ENCODE measurements at places on chromosomes 12 and 14.

- no peak for DNase-seq
These were observed 17.6 kb downstream of the PNP start for GRCh38 chr14:20486684-20487395.

DNA sequence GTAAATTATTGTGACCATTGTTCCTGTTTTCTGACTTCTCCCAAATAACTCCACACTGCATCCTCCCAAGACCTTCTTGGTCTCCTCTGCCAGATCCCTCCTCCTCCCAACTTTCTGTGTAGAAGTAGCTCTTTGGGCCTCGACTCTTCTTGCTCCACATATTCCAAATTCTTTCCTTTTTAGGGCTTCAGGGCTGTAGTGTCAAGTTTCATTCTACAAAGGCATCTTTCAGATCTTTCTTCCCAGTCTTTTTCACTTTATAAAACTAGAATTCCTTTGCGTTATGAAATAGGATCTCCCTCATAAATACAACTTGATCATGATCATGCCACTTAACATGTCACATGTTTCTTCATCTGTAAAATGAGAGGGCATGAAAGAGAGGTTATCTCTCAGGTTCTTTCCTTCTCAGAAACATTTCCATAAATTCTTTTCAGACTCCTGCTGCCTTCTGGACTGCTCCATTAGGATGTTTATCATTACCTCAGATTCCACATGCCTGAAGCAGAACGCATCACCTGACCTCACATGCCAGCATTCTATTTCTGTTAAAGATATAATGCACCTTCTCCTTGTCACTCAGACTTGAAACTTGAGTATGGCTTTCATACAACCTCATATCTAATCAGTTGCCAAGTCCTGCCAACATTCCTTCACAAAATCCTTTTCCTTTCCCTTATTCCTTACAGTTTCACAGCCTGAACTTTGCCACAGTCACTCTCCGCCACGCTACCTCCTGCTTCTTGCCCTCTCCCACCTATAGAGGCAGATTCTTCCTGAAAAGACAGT lies 8.5 kb downstream of the SLC38A1 start:
- no peak for DNase-seq

DNA sequence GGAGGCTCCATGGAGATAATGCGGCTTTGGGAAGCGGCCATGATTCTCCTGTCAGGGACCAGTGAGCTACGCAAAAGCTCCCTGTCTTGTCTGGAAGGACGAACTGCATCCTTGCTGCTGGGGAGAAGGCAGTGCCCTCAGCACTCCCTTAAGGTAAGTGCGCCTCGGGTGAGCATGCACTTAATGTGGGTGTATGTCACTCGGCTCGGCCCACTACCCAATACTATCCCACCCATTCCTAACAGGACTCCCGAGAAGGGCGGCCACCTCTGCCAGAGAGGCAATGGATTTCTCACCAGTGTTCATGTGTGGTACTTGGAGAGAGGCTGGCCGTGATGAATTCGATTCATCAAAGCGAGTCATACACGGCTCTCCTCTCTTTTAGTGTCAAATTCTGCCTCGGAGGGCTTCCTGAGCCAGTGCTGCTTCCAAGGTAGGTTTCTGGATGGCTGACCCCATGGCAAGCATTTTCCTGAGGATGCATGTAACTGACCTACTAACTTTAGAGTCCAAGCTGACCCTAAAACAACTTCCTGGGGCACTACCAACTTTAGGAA lies 151.7 kb upstream of the RTL1 start:
- DNase-seq: no peak

- DNase-seq: no peak
These were observed 462.2 kb downstream of the DIO2 start for GRCh38 chr14:79749065-79749464.

GRCh38 chr12:3833670-3834310 lies 39.4 kb downstream of the PARP11 start:
- no peak for DNase-seq

DNA sequence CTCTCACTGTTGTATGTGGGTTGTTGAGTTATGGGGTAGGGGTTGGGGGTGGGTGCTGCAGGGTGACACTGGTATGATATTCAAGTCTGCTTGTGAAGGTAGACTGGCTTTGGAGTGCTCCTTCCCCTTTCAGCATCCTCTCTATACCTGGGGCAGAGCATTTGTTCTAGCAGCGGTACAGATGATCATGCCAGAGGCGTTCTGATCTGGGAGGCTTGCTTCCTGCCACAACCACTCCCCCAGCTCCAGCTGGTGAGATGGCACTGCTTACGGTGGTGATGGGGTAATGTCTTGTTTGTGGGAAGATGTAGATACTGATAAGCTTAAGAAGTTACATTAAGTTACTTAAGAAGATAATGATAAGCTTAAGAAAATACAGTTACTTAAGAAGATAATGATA lies 131.8 kb downstream of the ERC1 start:
- no peak for DNase-seq

GRCh38 chr12:74415633-74416032 lies 122.0 kb upstream of the ATXN7L3B start:
- DNase-seq: no peak

DNA sequence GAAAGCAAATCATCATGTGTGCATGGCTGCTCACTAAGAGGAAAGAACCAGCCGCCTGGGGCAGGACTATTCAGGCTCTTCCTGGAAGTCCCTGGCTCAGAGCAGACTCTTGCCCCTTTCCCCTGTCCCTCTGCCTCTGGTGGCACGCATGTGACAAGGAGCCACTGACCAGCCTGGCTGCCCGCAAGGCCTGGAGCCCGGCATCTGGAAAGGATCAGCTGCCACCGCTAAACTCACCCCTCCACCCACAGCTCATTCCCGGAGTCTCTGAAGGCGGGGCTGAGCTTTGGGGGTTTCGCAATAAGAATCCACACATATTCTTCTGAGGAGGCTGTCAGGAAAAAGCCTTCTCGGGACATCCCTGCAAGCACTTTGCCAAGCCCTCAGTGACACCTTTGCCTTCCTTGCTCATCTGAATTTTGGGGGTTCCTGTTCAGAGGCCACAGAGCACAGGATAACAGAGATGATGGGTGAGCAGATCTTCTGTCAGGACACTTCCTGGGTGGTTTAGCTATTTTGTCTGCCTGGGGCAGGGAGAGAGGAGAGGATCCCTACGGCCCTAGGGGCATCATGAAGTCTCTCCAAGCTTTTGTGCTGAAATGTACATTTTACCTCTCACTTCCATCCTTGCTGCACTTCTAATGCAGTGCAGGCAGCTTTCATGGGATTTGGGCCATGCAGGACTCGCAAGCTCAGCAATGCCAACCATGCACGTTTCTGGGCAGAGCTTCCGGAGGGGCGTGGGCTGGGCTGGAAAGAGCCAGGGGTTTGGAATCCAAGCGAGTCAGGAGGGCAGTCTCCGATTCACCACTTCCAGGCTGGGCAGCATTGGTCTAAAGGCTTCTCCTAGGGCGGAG lies 124.8 kb upstream of the MAP1LC3B2 start:
- peak; percentile 40 for DNase-seq

DNA sequence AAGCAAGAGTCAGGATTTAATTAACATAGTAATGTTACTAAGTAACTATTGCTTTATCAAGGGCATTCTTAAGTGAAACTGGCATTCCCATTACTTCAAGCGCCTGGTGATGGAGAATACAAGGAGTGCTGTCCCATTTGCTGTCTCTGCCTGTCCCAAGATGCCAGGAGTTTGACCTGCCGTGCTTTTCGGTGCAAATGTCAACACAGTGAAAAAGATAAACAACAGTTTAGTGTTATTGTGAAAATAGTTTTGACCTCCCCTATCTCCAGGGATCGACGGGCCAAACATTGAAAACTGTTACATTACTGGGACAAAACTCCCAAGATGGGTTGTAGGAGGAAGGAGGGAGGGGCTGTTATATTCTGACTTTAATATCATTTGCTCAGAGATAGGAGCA lies 74.8 kb downstream of the TTC9 start:
- DNase-seq: no peak

DNA sequence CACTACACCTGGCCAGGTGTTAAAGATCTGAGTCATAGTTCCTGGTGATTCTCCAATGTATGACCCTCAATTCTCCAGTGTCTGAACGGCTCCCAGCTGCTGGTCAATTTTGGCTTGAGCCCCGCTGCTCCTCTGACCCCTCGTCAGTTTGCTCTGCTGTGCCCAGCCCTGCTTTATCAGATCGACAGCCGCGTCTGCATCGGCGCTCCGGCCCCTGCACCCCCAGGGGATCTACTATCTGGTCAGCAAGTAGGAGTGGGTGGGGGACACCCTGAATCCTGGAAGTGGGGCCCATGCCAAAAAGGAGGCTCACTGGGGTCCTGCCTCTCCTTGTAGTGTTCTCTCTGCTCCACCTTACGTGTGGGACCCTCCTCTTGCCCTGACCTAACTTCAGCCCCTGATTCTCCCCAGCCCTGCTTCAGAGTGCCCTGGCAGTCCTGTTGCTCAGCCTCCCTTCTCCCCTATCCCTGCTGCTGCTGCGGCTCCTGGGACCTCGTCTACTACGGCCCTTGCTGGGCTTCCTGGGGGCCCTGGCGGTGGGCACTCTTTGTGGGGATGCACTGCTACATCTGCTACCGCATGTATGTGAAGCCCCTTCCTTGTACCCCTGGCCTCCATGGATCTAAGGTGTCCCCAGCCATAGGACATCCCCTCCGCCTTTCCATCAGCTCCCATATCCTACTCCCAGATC lies 5.0 kb downstream of the SLC39A5 start:
- DNase-seq: no peak

- peak; percentile 49 for DNase-seq
These were observed 142.5 kb downstream of the PHLDA1 start for GRCh38 chr12:75888874-75889613.

- no peak for DNase-seq
These were observed 9.3 kb downstream of the SYNE3 start for GRCh38 chr14:95507174-95507573.

GRCh38 chr12:41532072-41532471 lies 344.0 kb downstream of the PDZRN4 start:
- DNase-seq: no peak

- DNase-seq: no peak
These were observed 42.5 kb upstream of the BCAT1 start for GRCh38 chr12:24991209-24992049.

- no peak for DNase-seq
These were observed 78.0 kb upstream of the OTX2 start for GRCh38 chr14:56888274-56888673.

- no peak for DNase-seq
These were observed 61.4 kb downstream of the SLC16A7 start for GRCh38 chr12:59657266-59657665.

- no peak for DNase-seq
These were observed 18.6 kb downstream of the PSMC1 start for GRCh38 chr14:90274808-90275457.

- no peak for DNase-seq
These were observed 48.7 kb downstream of the RAB35 start for GRCh38 chr12:120067901-120068300.

DNA sequence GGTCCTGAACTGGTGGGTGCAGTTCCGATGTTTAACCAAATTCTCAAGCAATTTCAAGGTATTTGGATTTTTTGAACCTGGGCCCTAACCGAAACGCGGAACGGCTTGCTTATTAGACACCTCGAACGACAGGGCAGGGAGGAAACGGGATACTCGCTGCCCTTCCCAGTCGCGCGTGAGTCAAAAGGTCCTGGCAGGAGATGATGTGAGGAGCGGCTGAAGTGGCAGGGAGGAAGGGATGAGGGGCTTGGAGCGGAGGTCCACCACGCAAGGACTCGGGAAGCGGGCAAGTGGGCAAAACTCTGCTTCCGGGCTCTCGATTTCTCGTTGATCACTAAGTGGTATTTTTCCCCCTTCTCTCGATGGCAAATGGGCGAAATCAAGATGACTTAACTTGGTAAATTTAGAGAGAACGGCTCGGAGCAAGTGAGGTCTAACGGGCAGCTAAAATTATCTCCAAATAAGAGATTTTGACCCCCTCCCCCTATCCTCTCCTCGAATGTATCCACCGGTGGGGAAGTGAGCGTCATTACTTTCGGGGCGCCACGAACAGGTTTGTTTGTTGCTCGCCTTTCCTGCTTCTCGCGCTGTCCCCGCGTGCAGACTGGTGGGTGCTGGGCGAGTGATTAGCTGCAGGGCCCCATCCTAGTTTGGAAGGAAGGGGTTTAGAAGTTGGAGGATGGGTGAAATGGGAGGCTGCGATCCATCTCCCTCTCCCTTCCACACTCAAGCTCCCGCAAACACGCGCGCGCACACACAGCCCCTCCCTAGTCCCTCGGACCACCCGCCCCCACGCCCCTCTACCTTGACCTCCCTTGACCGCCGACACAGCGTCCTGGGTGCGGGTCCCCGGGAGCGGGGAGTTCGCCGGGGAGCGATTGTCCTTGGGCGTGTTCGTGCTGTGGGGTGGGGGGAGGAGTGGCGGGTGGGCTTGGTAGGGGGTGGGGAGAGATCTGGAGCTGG lies 986 bp upstream of the NTF3 start:
- no peak for DNase-seq

- DNase-seq: no peak
These were observed 7.0 kb upstream of the CLEC2D start for GRCh38 chr12:9662488-9662887.

DNA sequence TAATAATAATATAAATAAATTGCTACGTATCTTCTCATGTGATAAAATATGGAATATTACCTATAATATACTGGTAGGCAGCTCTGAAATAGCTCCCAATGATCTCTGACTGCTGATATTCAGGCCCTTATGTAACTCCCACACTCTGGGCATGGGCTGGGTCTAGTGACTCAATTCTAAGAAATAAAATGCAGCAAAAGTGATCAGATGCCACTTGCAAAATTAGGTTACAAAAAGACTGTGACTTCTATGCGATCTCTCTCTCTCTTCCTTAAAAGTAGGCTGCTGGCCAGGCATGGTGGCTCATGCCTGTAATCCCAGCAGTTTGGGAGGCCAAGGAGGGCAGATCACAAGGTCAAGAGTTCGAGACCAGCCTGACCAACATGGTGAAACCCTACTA lies 10.3 kb upstream of the CACNB3 start:
- no peak for DNase-seq

Data from hypothalamus (tissue), 51 donors.